ENCODE measurements at places on chromosomes 2 and 18.

- no peak for DNase-seq
Observed at GRCh38 chr18:13808294-13809042, 15.5 kb upstream of the MC5R start.

DNA sequence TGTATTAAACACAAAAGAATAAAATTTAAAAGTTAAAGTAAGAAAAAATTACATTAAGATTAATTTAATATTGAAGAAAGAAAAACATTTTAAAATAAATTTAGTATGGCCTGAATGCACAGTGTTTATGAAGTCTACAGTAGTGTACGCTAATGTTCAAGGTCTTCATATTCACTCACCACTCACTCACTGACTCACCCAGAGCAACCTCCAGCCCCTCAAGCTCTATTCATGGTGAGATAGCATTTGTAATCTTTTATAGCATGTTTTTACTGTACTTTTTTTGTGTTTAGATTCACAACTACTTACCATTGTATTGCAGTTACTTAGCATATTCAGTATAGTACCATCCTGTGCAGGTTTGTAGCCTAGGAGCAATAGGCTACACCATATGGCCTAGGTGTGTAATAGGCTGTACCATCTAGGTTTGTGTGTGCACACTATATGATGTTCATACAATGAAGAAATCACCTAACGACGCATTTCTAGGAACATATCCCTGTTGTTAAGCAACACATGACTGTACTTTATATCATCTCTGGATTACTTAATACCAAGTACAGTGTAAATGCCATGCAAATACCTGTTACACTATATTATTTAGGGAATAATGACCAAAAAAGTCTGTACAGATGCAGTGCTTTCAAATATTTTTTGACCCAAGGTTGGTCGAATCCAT is 144.0 kb upstream of the IL1R2 start:
- DNase-seq, result no peak

DNA sequence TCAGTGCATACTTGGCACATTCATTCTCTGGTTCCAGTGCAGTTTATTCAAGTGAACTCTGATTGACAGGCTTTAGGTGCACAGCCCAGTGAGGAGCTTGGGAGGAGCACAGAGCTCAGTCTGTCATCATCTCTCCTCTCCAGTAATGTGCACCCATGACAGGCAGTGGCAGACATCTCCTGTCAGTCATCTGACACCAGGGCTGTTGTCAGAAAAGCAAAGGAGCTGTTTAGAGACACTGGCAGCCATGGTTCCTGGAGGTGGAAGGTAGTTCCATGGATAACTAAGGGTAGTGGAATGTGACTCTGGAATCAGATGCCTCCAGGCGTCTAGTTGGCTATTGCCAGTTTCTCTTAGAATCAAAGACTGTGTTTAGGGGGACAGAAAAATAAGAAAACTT is 308.8 kb downstream of the DCDC2C start:
- no peak for DNase-seq

DNA sequence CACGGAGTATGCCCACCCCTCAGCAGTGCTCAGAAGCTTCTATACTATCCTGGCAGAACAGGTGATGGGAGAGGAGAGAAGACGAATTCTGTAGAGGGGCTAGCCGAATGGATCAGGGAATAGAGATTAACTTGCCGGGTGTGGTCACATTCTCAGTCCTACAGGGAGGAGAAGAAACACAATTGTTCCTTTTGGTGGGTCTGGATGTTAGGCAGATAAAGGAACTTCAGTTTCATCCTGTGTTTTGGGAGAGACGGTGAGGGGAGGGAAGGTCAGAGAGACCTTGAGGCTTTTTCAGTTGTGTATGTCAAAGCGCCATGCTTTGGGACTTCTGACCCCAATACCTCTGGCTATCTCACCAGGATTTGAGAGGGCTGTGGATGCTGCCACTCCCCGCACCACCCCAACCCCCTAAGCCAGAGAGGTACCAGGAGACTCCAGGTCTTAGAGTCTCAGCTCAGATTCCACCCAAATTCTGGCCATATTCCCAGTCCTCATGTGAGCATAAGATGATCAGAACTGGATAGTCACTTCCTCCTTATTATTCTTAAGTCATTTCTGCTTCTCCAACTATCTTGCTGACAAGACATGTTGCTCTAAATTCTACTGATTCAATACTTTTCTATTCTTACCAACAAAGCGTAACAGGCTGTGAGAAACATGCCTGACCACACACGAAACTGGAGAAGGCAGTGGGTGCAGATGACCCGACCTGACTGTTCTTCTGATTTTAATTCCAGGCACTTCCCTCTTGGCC is 2.3 kb upstream of the TMEM37 start:
- DNase-seq, result peak; percentile 32

DNA sequence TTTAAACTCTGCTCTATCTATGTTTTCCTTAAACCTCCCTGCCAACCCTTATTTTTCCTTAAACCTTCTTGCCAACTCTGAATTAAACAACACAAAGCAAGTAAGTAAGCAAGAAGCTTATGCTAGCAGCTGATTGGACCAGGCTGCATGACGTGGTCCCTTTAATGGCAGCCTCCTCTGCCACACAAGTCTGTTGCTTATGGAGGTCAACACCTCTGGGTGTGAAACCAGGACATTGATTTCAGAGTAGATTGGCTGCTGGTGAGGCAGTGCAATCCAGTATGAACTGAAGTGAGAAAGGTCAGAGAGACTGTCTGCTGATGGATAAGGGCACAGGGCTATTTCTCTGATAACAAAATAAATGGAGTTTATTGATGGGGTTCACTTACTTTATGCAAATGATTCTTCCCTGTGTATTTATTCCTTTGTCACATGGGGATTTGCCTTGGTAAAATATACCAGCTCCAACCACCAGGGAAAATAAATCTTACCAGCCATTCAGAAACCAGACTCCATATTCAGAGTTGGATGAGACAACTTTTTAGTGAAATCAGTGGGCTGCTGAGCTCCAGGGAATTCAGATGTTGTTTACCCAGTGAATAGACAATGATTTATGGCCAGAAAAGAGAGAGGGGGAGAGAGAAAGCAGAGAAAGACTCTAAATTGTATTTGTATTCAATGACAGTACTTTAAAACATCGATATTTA is 112.2 kb upstream of the NCKAP5 start:
- DNase-seq, result no peak

DNA sequence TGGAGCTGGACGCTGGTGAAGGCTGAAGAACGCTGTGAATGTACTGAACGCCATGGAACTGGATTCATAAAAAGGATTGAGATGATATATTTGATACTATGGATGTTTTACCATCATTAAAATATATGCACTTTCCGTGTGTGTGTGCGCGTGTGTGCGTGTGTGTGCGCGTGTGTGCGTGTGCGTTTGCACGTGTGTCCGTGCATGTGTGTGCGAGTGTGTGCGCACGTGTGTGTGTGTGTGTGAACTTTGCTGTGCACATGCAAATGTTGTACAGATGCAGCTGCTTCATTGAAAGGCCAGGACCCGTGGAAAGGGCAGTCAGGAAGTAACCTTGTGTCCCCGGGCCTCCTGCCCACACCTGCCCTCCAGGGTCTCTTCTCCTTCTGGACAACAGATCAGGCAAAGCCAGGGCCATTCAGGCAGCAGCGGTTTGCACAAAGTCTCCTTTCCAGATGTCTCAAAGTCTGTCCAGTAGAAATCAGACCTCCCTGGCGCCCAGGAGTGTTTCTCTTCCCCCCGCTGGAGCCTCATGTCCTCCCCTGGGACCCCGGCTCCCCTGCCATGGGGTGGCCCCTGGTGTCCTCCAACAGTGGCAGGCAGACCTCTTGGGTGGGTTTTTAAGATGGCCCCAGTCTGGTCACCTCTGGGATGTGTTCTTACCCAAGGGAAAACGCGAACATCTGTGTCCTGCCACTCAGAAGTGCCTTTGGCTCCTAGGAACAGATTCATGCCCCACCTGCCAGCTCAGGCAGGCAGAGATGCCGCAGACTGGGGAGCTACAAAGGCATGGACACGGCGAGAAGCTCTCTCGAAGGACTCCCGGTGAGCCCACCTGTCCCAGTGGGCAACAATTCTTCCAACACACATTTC is 86.1 kb upstream of the GPC1 start:
- DNase-seq, result no peak

DNA sequence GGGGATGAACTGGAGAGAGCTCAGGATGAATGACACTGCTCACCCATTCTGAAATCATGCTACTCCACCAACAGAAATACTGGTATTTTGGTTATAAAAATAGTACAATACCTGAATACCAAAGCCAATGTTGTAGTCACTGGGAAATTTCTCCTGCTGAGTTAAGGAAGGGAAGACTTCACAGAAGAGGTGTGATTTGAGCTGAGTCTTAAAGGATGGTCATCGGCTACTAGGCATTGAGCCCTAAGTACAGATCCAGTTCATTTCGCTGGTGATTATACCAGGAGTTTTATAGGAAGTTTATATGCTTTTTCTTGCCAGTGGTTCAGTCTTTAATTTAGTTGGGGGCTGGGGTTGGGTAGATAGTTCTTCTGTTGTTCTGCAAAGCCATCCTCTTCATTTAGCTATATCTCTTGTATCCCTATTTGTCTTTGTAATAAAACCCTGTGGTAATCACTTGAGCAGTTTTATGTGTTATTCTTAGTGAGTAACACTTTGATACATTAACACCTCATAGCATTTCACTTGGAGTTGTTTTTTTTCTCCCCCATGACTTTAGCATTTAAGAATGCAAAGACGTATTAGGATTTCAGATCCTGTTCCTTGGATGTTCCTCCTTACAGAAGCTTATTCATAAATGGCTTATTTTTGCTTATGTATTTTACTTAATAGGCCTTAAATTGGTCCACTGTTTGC is 239.9 kb upstream of the FOSL2 start:
- no peak for DNase-seq

GRCh38 chr2:47516360-47517104 is 113.6 kb downstream of the MSH2 start:
- DNase-seq, result no peak

- no peak for DNase-seq
Observed at GRCh38 chr18:55932675-55933074, 344.7 kb upstream of the TCF4 start.

DNA sequence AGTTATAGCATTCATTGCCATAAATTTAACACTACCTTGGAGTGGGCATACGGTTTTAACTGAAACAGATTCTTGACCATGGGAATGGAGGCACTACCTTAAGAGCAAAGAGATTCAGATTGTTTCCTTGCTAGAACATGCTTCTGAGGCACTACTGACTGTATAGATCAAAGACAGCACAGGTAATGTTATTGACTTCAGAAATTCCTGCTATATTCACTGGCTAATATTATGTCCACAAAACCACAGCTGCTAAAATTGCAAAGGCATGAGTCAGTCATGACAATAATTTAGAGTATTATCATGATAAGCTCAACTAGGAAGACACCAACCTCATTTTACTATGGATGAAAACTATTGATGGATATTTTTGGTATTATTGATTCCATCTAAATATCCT is 39.4 kb downstream of the SLC8A1 start:
- DNase-seq, result no peak

- no peak for DNase-seq
Observed at GRCh38 chr2:69184224-69184623, 171.2 kb downstream of the ANTXR1 start.

- DNase-seq, result no peak
Observed at GRCh38 chr2:230205034-230205433, 14.8 kb downstream of the SP110 start.

DNA sequence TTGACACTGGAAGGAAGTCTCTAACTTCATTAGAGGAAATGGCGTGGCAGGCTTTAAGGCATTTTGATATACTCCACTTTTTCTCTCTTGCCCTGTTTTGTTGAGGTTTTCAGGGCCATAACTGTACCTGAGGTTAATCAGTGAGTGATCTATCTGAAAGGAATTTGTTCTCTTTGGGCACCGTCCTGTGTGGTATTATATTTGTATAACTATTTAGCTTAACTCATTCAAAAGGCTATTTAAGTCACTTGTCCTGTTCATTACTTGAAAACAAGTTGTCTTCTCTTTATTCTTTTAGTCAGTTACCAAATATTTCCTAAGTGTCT is 180.4 kb downstream of the NEDD4L start:
- no peak for DNase-seq

DNA sequence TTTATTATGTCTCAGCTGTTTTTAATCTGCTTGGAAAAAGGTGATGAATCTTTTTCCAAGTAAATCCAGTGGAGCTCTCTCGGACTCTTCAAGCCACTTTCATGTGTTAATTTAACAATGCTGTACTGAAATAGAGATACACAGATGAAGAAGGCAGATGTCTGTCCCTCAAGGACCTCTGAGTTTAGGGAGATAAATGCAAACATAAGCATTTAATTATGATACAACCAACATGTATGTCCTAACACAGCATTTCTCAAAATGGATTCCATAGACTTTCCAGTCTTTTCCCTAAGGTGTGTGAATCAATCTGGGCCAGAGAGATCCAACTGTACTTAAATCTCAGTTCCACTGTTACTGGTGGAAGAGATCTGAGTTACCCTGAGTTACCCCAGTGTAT is 262.4 kb downstream of the RND3 start:
- DNase-seq, result no peak

DNA sequence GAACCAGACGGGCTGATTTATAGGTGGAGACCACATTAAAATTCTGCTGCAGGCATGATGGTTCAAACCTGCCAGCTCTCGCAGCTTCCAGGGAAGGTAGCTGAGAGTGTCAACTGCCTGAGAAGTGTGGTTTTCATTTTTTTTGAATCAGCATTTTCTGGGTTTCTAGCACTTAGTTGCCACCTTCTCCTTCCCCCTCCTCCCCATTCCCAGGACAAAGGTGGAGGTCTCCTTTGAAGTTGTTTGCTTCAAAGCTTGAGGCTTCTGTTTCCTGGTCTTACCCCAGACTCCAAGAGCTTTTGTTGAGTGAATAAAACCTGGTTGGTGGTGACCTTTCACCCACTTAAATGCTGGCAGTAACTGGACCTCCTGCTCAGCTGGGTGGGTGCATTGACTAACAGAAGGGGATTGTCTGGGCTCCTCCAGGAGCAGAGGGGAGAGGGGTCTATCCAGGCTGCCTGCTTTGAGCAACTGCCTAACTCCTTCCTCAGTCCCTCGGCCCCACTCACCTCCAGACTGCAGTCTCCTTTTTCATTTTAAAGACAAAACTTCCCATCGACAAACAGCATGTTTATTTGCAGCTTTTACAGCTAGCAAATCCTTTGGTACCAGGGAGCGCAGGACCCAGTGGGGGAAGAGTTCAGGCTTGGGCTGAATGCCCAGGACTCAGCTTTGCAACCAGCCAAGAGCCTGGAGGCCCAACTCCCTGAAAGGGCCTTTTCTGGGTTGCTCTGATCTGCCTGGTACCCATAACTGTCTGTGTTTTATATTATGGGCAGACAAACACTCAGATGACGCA is 3.5 kb downstream of the RHOB start:
- no peak for DNase-seq

DNA sequence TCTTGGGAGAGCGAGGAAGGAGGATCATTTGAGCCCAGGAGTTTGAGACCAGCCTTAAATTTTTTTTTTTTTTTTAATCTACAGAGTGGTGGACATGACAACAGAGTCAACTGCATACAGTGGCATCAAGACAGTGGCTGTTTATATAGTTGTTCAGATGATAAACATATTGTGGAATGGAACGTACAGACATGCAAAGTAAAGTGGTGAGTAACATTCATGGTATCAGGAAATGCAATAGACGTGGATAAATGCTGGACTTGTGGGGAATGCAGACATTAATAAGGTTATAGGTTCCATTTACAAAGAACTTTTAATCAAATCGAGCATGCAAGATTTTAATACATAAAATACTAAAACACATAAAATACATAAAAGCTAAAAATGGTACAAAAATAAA is 11.9 kb downstream of the WDR43 start:
- DNase-seq, result no peak
